ENCODE measurements at places on chromosomes 5 and 9.

GRCh38 chr5:149775785-149776184, 45.7 kb downstream of the PPARGC1B start:
- no peak for DNase-seq

DNA sequence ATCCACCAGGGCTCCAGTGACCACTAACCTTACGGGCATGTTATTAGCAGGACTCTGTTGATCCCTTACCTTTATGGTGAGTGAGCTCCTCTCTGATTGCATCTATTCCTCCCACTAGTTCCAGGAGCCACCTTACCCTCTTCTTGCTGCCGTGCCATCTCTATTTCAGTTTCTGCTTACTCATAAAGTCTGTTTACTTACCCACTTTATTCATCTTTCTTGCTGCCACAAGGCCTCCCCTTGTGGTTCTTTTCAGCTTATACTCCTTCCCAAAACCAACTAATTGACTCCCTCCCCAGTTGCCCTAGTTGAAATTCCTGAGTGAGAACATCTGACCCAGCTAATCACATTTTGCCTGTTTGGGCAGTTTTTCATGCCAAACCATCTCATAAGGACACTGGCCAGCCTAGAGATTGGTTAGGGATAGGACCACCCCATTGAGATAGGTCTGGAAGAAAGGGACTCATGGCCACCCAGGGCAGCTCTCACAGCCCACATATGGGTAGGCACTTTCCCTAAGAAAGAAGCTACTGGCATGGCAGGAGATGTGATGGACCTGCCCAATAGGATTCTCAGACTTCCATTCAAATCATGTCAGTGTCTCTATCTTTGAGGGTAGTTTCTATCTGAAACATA, 412.7 kb downstream of the EFNA5 start:
- DNase-seq, result no peak

GRCh38 chr9:134169724-134170401, 5.5 kb upstream of the RNU6ATAC start:
- no peak for DNase-seq

GRCh38 chr5:104186100-104186499, 623.5 kb upstream of the NUDT12 start:
- DNase-seq, result no peak

GRCh38 chr5:109703166-109703565, 13.4 kb downstream of the MAN2A1 start:
- no peak for DNase-seq

DNA sequence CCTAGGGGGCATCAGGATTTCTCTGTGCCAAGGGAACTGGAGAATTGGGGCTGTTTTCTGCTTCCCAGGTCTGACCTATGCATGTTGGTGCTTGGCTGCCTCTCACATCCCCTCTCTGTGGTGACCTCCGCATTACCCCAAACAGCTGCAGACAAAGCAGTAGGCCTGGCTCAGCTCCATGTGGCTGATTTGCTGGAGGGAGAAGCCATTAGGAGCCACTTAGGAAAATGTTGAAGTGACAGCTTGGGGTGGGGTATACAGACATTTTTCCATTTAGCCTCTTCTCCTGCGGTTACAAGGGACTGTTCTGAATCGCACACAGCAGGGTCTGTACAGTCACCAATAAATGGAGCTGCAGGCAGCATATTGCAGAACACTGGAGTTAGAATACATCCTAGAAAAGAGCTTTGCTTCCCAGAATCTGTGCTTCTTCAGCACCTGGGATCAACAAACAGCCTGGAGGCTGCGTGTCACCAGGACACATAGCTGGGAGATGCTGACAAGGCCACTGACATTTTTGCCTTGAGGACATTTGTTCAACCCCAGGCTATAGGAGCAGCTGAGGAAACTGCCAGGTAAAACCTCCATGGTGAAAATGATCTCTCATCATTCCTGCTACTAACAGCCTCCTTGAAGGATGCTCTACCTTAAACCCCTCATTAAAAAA, 335.3 kb downstream of the DIRAS2 start:
- DNase-seq, result no peak

- DNase-seq, result no peak
These were observed 67.1 kb upstream of the PPP2R2B start for GRCh38 chr5:146945617-146946084.

GRCh38 chr5:158724521-158725188, 375.1 kb downstream of the EBF1 start:
- DNase-seq, result no peak

DNA sequence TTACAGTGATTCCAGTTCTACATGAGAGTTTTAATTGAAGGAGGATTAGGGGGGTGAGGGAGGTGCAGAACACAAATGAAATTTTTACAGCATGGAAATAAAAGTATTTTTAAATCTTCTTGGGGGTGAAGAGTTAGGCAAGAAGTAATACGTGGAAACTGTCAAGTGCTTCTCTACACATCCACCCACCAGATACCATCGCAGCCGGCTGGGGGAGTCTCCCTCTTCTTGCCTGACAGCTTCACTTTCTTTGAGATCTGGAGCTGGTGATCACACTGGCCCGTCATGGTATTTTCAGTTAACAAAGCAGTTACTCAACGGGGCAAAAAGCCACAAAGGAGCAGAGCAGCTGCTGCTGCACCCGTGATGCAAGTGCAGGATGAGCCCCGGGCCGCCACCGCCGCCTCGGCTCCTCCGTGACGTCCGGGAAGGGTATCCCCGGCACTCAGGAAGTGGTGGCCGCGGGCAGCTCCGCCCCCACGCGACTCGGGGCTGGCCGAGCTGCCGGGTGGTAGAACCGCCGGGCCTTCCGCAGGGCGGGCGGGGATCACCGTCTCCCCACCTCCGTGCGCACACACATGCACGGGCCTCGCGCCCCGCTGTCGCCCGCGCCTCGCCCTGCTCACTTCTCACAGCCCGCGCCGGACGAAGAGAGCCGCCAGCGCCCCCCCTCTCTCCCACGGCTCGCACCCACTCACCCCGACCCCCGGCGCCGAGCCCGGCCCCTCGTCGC, 2.4 kb upstream of the NR4A3 start:
- peak; percentile 96 for DNase-seq

- no peak for DNase-seq
These were observed 150.2 kb downstream of the TRIM32 start for GRCh38 chr9:116837018-116837989.

DNA sequence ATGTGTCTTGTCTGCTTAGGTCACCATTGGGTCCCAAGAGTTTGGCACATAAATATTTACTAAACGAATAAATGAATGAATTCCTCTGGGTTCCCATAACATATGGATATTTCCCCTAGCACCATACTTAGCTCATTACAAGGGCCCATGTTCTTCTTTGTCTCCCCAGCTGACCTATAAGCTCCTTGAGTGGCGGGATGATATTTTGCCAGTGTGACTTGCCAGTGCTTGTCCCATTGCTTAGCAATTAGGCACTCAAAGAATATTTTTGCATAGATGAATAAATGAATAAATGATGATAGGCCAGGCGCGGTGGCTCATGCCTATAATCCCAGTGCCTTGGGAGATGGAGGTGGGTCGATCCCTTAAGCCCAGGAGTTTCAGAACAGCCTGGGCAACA, 16.9 kb upstream of the CTNNA1 start:
- no peak for DNase-seq

GRCh38 chr5:168261227-168261571, 30.2 kb upstream of the WWC1 start:
- DNase-seq, result no peak

- no peak for DNase-seq
These were observed 9.7 kb upstream of the CTNNA1 start for GRCh38 chr5:138743484-138743883.

GRCh38 chr9:116546711-116547581, 140.2 kb upstream of the TRIM32 start:
- DNase-seq, result no peak

DNA sequence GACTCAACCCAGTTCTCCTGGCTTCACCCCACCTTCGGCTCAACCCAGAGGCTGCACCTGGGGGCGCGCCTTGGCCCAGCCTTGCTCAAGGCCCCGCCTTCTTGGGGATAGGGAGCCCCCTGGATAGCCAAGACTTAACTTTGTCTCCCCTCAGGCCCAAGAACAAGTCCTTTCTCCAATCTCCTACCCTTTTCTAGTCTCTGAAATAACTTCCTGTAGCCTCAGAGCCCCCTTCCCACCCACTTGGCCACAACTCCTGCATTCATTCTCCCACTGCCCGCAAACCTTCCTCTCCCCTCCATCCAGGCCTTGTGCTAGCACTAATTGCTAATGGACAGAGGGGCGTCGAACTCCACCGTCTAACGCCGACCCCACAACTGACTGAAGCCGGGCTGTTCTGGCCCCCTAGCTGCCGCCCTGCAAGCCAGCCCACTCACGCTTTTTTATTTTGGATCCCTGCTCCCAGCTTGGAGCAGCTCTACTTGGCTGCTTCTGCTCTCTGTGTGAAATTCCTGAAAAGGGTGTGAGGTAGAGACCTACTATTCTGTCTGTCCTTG, 579 bp upstream of the ASTN2 start:
- no peak for DNase-seq

- DNase-seq, result peak; percentile 78
These were observed 20.8 kb upstream of the KIF2A start for GRCh38 chr5:62284946-62285891.

DNA sequence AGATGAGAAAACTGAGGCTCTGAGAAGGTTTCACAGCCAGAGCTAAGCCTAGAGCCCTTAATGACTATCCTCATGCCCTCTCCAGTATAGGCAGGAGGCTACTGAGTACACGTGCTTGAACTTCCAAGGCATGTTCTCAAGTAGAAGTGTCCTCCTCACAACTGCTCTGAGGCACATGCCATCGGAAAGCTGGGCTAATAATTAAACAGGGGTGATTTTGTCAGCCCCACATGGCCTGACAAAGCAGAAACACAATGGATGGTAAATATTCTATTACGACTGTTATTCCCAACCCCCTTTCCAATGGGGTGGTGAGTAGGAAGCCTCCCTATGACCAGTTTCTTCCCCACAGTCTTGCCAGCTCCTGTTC, 34.3 kb downstream of the KCNIP1 start:
- no peak for DNase-seq

DNA sequence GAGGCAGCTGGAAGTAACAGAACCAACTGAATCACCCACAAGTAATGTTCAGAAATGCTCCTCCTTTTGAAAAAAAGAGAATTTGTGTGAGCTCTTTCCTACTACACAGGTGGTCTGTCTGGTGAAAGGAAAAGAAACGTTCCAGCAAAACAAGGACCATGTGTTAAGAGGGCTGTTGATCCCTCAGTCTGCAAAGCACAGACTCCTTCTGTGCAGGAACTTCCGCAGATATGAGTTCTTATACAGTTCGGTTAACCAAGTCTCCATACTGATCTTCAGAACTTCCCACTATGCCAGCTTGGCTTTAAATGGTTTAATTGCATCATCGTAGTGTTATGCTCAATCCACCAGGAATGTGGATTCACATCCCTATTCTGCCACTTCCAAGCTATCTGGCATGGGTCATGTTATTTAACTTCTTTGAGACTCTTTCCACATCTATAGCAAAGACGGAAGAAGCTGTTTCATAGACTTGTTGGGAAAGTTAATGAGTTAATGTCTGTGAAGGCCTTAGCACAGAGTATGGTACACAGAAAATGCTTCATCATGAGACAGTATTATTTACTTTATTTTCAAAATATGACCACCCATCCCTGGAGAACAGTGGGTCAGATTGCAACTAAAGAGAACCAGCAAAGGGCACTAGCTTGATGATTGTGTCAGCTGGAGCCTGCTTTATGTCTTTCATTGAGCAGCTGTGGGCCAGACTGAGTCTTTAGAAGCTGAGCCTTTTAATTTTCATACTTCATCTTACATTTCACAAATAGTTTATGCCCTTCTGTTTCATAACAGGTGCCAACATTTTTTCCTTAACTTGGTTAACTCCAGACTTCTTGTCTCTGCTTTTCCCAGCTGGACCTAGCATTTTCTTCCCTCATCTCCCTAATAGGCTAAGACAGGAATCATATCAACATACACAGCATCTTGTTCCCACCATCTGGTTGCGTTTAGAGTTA, 89.9 kb downstream of the MAMDC2 start:
- no peak for DNase-seq
